ENCODE measurements at places on chromosomes 5 and 9. TPM values are rescaled to one million over a fixed set of nuclear protein-coding genes. Genes with fewer than 3 reads are reported as not detected.
A peak's percentile ranks its signal among the peaks of the same experiment; 100 is the strongest.

DNA sequence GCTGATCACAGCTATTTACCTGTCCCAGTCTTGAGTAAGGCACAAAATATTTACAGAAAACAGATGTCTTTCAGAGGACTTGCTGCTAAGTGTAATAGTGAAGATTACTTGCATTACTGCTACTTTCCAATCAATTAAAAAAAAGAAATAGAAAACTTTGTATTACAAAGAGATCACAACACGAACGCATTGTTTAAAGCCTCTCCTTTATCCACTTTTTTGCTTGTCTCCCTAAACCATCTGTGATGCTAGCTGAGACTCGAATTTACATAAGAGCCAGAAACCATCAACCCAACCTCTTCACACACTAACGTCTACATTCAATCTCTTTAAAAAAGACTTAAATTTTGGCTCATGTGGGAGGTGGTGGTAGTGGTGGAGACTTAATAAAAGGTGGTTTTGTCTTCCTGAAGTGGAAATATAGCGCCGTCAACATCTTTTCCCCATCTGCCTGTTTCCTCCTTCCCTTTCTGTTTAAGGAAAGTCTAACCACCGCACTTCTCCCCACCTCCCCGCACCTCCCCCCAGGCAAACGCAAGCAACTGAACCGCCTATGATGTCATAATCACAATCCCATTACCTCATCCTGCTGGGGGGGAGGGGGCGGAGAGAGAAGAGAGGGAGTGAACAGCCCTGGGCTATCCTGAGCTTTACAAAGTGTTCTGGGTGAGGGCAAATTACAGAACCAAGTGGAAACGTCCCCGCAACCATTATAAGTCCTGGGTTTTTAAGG lies 948 bp upstream of the FAM53C start:
- DNase-seq = peak; percentile 91

DNA sequence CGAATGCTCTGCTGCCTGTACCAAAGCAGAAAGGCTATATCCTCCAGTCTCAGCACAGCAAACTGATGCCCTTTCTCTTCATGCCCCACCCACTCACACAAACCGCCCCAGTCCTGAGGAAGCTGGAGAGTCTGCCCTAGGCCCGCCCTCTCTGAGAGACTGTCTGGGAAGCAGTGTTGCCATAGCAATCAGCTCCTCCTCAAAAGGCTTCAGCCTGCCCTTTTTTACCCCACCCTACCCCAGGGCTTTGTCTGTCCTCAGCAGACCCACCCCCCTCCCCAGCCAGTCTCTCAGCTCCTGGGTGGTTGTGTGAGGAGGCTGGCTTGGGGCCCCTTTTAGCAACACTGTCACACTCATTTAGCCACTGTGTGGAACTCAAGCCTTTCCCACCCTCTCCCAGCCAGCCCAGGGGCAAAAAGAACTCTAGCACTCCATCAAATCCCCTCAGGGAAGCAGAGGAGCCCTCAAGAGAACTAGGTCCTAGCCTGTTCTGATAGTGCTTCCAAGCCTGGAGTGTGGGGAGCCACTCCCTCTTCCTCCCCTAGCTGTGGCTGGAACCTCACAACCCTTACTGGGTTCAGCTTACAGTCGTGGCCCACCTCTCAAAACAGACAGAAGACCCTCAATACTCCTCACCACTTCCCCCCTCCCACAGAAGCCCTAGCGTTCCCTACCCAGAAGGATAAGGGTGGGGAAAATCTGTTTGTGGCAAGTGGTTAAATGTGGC lies 1.4 kb downstream of the ATOSB start:
- peak; percentile 84 for DNase-seq

- DNase-seq = no peak
Measured at GRCh38 chr9:83466877-83467276, 71.3 kb downstream of the FRMD3 start.

DNA sequence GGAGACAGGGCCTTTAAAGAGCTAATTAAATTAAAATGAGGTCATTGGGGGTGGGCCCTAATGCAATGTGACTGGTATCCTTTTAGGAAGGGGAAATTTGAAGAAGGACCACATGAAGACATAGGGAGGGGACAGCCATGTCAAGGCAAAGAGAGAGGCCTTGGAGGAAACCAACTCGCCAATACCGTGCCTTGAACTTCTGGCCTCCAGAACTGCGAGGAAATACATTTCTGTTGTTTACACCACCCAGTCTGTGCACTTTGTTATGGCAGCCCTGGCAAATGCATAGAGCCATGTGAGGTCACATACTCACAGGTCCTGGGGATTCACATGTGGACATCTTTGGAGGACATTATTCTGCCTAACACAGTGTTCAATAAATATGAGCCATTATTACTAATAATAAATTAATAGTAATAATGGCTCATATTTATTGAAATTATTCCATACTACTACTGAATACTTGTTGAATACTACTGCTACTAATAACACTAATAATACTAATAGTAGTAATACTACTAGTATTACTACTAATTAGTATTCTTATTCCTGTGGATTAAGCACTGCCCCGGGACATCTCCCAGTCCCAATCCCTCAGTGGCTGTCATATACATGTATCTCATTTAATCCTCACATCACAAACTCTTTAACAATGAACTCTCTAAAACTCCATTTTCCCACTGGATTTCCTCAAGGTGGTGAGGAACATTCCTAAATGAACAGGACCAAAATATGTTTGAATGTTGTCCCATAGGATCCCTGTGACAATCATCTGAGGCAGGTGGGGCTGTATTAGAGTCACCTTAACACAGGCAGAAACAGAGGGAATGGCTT lies 8.4 kb downstream of the TRAF1 start:
- no peak for DNase-seq

DNA sequence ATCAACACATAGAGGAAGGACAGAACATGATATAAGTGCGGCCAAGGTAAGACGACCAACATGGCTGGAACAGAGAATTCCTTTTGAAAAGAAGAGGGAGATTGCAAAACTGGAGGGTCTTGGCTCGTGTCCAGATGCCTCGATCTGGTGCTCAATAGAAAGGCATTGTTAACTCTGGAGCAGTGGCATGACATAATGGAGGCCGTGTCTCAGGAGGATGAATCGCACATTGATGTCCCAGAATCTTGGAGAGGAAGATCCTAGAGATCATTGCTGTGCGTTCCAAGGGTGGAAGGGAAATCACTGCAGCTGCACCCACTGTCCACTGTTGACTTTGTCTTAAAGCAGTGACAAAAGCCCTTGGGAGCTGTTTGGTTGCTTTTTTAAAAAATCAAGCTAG lies 30.9 kb downstream of the GRAMD2B start:
- peak; percentile 26 for DNase-seq

DNA sequence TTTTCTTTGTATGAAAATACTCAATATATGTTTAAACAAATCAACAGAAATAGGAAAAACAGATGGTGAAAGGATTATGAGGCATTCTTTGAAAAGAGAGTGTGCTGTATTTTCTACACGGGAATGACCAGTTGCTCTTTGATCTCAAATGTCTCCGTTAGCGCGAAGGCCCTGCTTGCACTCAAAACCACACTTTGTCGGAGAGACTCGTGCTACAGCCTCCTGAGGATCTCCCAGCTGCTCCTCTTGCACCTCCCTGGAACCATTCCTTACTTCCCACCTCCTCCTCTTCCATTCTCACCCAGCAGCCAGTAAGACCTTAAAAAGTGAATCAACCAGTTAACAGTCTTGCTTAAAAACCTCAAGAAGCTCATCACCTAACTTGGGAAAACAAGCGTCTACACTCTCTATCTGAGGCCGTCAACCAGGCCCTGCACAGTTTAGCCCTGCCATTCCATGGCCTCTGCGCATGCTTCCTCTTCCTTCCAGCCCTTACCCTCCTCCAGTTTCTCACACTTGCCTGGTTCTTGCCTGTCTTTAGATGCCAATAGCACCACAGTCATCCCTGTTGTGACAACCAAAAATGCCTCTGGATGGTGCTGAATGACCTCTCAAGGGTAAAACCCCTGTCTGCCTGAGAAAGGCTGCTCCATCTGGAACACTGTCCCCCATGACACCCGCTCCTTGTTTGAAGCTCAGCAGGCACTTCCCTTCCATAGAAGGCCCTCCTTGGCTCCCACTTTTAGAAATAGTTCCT lies 594.7 kb upstream of the WWC1 start:
- DNase-seq = no peak

- DNase-seq = no peak
Measured at GRCh38 chr5:14343376-14343775, 200.2 kb downstream of the TRIO start.

GRCh38 chr5:150780187-150780692 lies 1.7 kb downstream of the SMIM3 start:
- no peak for DNase-seq

DNA sequence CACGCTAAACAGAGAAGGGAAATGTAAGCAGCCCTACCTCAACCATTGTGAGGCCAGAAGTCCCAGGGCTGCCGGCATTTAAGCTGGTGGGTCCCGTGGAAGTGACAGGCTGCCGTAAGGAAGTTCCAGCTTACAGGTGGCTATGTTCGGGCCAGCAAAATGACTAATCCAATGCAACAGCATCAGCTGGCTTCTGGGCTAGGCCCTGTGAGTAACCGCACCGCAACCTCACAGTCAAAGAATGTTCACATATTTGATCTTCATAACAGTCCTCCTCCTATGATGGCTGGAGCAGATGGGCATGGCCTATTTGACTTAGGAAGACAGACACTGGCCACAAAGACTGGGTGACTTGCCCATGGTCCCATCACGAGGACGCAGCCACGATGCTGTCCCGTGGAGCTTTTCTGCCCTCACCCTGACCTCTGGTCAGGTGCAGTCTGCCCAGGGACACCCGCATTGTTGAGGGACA lies 88.2 kb downstream of the LIFR start:
- no peak for DNase-seq

ECPAS gene
- total RNA-seq = 52.1 TPM

KLHL3 gene
- 1.2 TPM for total RNA-seq

POU5F2 gene
- 0.49 TPM for total RNA-seq

TPPP gene
- total RNA-seq = 0.62 TPM

ACER2 gene
- 5.2 TPM for total RNA-seq

SLCO4C1 gene
- total RNA-seq = not detected

CDH12 gene
- total RNA-seq = not detected

LOX gene
- not detected for total RNA-seq

All from G401 (cell line).